ENCODE measurements at places on chromosomes 5 and 9.

- no peaks in the 10 kb centered on the region for H3K36me3 ChIP-seq
- no peaks in the 10 kb centered on the region for H3K4me1 ChIP-seq
- no peak for DNase-seq
- no peak overlapping the region for H3K27ac ChIP-seq
- peaks cover 5% of the 10 kb centered on the region for H3K27me3 ChIP-seq
Observed at GRCh38 chr5:126354858-126355731, 68.1 kb upstream of the GRAMD2B start.

DNA sequence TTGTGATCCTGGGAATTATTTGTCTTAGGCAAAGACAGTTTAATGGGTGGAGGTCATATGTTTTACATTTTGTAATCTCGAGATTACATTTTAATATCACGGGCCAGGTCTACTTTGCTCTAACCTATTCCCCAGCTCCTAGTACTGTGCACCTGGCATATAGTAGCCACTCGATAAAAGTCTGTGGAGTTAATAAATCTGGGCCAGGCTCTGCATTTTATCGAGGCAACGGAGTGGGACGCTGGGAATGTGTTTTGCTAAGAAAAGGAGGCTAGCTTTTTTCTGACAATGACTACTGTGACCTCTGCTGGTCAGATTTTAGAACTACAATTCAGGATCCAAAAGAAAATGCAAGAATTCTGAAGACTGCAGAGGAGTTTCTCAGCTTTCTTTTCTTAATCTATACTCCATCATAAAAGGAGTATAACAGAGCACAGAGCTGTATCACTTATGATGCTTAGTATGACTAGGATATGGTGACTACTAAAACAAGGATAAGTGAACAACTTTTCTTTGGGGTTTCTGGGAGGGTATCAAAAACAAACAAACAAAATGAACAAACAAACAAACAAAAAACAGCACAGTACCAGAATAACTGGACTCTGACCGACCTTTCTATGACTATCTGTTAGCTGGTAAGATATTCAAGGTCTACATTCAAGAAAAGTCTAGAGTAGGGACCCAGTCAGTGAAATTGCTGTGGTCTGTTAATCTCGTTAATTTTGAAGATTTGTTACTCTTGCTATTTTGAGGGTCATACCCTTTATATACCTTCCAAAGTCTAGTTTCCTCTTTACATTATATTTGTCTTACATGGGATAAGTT, 46.1 kb upstream of the CER1 start:
- H3K27ac ChIP-seq: no peak overlapping the region
- peaks cover 13% of the 10 kb centered on the region for H3K27me3 ChIP-seq
- peaks cover 4% of the 10 kb centered on the region for H3K4me1 ChIP-seq
- DNase-seq: no peak
- no peaks in the 10 kb centered on the region for H3K36me3 ChIP-seq

GRCh38 chr9:116394070-116394469, 240.5 kb downstream of the PAPPA start:
- no peaks in the 10 kb centered on the region for H3K36me3 ChIP-seq
- no peak overlapping the region for H3K27ac ChIP-seq
- no peak for DNase-seq
- no peak overlapping the region for H3K4me3 ChIP-seq
- no peaks in the 10 kb centered on the region for H3K27me3 ChIP-seq

DNA sequence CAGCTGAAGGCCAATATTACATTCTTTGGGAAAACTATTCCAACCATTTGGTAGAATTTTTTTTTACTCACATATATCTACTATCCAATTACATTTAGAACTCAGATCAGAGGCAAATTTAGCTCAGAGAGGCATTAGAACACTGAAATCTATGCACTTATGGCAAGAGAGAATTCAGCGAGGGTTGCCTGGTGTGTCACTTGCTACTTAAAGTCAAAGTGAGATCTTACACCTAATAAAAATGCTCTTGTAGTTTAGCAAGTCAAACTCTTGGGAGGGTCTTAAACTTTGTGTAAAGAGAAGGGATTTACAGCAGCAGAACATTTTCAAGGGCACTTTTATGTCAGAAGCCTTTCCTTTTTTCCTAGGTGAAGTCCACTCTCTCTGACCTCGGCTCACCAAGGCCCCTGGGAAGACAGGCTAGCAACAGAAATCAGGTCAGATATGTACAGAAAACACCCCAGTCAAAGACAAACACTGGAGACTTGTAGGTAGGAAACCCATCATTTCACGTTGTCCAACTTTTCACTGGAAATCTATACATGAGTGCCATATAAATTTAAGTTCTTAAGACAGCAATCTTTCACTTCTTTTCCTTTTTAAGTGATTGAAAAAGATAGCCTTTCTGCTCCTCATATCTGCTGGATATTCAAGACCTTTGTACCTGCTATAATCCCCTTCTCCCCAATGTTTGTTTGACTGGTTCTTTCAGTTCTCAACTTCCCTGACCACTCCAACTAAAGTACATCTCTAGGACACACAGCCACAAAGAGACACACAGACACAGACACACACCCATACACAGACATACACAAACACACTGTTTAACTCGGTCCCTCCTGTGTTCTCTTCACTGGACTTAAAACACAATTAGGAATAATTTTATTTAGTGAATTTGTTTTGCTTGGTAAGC, 635.8 kb downstream of the PDE4D start:
- peaks cover 28% of the 10 kb centered on the region for H3K27me3 ChIP-seq
- no peak overlapping the region for H3K27ac ChIP-seq
- no peak overlapping the region for H3K4me3 ChIP-seq

- H3K27me3 ChIP-seq: peaks cover 26% of the 10 kb centered on the region
- H3K4me1 ChIP-seq: no peaks in the 10 kb centered on the region
- DNase-seq: no peak
- no peak overlapping the region for H3K27ac ChIP-seq
Observed at GRCh38 chr9:86818636-86819035, 128.7 kb downstream of the GAS1 start.

DNA sequence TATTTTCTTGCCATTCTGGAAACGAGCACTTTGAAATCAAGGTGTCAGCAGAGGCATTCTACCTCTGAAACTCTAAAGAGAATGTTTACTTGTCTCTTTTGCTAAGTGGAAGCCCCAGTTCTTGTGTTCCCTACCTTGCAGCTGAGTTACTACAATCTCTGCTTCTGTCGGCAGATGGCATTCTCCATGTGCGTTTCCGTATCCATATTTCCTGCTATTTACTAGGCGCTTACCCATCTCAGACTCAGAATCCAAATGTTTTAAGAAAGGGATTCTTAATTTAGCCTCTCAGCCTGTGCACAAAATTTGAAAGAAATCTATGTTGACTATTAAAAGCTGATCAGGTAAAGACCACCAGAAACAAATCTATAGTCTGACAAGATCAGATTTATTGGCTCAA, 221.3 kb upstream of the FTMT start:
- no peak for DNase-seq
- H3K27me3 ChIP-seq: no peaks in the 10 kb centered on the region
- H3K4me3 ChIP-seq: no peak overlapping the region
- H3K27ac ChIP-seq: no peak overlapping the region

- H3K27ac ChIP-seq: no peak overlapping the region
- H3K4me1 ChIP-seq: no peaks in the 10 kb centered on the region
- H3K27me3 ChIP-seq: no peaks in the 10 kb centered on the region
- H3K4me3 ChIP-seq: no peak overlapping the region
- no peak for DNase-seq
Observed at GRCh38 chr9:118522093-118523028, 818.2 kb downstream of the TLR4 start.
